ENCODE measurements at places on chromosomes 1 and 21.

DNA sequence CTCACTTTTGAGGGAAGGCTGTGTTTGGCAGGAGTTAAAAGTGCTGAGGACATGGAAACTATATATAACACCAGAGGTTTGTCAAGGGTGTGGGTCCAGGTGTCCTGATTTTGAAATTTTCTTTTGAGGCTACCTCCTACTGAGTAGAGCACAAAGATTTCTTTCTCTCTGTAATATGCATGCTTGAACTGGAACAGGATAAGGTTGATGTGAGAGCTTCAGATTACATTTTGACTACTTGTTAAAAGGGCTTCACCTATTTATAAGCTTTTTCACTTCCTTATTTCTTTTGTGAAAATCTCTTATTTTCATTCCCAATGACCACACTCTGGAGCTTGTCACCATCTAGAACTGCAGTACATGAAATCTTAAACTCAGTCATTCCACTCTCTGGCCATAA lies 59.8 kb upstream of the PLA2G4A start:
- no peak for DNase-seq

DNA sequence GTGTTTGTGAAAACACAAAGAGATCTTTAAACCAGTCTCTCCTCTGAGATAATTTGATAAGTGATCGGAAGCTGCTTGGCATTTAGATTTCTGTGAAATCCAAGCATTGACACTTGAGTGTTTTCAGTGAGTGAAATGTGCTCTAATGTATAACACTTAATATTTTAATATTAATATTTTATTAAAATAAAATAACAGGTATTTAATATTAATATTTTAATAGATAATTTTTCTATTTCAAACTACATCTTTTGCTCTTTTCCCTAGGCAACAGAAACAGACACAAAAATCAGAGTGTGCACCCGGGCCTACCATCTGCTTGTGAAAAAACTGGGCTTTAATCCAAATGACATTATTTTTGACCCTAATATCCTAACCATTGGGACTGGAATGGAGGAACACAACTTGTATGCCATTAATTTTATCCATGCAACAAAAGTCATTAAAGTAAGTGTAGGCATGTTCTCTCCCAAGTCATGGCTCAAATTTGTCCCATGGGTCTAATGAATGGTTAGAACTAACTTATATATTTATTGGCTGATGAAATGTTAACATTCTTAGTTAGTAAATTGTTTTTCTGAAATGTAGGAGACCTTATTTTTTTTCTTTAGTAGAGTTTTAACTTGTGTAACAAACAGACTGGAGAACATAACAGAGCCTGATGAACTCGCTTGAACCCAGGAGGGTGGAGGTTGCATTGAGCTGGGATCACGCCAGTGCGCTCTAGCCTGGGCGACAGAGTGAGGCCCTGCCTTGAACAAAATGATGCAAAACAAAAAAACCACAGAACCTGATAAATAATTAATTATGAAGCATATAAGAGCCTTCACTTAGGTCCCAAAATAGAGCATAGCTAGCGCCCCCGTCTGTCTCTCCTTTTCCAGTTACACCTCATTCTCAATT lies 55.2 kb downstream of the MTR start:
- DNase-seq: no peak

- DNase-seq: no peak
Observed at GRCh38 chr21:44695641-44696040, 1.3 kb upstream of the KRTAP10-12 start.

DNA sequence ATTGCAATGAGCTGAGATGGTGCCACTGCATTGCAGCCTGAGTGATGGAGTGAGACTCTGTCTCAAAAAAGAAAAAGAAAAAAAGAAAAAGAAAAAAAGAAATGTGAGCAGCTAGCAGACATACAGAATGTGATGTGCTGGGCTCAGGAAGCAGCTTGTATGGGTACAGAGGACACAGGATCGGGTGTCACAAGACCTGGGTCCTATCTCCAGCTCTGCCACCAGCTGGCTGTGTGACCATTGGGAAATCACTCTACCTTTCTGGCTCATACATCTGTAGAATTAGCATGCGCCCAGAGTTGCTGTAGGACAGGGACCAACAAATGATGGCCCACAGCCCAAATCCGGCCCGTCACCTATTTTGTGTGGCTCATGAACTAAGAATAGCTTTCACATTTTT lies 3.3 kb upstream of the PLA2G2C start:
- no peak for DNase-seq

DNA sequence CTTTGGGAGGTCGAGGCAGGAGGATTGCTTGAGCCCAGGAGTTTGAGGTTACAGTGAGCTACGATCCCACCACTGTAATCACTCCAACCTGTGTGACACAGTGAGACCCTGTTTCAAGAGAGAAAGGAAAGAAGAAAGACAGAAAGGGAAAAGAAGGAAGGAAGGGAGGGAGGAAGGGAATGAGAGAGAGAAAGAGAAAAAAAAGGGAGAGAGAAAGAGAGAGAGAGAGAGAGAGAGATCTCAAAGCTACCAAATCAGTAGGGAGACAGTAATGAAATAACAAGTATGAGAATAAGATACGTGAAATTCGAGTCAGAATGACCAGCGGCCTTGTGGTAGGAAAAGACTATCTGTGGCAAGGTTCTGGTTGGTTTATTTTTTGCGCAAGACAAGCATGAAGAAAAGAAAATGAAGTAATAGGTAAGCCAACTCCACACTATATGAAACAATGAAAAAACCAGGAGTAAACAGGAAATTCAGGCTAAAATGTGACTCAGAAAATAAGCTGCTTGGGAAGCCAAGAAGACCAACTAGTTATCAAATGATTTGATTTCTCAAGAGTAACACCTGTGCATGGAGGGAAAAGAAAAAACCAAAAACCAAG lies 8.9 kb downstream of the MTF1 start:
- DNase-seq: no peak

GRCh38 chr21:44944596-44944995 lies 4.8 kb downstream of the SLX9 start:
- no peak for DNase-seq

DNA sequence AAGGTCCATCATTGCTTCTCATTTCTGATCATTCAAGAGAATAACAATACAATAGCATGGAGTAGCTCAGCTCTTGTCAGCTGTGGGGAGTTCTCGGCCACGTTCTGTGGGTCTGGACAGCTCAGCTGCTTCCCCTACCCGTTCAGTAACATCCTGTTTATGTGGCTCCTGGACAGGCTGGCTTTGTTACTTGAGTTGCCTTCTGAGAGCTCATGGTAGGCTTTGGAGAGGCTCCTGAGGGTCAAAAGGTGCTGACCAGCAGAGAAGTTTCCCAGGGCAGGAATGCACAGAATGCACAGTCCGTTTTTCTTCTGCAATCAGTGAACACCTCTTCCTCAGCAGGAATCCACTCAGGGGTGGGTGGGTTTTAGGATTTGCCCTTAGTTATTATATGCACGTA lies 36.0 kb downstream of the KAZN start:
- DNase-seq: no peak

DNA sequence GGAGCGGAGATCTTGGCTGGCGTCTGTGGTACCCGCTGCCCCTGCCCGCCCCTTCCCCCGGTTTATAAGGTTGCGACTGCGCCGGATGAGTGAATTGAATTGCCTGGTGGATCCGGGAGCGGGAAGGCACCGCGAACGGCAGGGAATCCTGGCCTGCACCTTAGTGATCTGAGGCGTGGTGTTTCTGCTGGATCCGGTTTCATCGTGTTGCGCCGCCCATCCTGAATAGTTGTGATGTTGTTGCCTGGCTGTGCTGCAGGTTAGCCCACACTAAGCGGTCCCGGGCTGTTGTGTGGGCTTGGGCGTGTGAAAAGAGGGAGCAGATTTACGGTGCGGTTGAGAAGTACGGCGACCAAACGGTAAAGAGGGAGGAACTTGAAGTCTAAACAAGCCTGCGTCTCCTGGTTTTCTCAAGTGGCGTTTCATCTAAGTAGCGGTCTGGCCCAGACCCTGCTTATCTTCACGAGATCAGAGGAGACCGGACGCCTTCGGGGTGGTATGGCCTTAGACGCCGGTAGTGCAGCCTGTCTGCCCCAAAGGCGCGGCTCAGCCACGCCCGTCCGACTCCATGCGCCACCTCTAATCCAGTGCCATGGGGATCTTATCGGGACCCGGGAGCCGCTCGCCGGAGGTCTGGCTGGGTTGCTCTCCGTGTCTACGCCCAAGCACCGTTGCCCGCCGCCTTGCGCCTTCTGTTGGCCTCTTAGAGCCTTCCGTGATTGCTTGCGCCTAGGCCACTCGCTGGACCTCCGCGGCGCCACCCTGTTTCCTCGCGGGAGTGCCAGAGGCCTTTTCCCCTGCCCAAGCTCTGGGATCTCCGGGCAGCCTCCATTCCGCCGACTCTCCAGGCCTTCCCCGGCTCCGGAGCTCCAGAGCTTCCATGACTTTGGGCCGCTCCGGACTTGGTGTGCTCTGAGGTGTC lies 87.5 kb upstream of the RHOU start:
- DNase-seq: no peak

- peak; percentile 70 for DNase-seq
Observed at GRCh38 chr1:160795951-160796383, at the start of gene LY9. Gene LY9, plus strand, starts transcription at chr1:160796174. Its CDS starts 14 bp downstream, at chr1:160796188.

DNA sequence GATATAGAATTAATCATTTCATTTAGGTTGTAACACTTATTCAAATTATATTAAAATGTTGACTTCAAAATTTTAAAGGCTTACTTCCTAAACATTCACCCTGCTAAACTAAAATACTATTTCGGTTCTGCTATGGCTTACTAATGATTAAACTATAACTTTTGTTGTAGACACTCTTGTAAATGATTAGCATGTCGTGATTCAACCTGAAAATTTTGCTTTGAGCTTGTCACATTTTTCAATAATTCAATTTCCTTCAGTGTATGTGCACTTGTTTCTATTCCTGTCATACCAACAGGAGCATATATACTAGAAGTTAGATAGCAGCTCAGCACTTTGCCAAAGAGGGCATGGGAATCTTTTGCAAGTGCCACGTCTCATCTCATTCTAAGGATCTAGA lies 1018.8 kb downstream of the AMY1C start:
- DNase-seq: no peak

GRCh38 chr1:182672487-182672836 lies 11.9 kb downstream of the RGS8 start:
- no peak for DNase-seq

DNA sequence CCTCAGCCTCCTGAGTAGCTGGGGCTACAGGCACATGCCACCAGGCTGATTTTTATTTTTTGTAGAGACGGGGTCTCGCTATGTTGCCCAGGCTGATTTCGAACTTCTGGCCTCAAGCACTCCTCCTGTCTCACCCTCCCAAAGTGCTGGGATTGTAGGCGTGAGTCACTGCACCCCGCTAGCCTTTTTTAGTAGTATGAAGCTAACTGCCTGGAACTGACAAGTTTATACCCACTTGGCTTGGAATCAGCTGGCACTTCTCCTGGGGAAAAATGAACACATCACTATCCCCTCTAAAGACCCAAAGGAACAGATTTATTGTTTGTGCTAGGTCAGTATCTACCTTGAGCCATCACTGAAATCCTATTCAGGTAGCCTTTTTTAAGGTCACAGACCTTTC lies 19.0 kb downstream of the TMEM63A start:
- no peak for DNase-seq

- DNase-seq: peak; percentile 28
Observed at GRCh38 chr1:168512864-168513595, 30.8 kb downstream of the XCL2 start.

DNA sequence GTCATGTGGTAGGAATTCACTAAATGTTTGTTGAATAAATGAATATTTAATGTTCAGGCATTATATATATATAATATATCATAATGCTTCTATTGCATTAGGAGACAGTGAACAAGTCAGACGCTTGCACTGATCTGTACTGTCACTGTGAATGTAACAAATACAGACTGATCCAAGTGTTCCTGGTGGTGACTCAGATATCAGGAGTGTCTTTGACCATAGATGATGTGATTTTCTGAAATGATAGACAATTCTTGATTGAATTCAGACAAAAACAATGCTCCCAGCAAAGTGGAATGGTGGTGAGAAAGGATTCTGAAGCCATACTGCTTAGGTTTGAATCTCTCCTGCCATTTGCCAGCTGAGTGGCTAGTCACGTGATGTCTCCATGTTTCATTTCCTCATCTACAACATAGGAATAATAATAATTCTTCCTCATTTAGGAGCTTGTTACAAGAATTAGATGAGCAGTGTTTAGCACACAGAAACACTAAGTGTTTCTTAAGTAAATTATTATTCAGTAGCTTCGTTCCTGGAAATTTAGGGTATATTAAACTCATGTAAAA lies 71.0 kb downstream of the OLFML2B start:
- DNase-seq: no peak

DNA sequence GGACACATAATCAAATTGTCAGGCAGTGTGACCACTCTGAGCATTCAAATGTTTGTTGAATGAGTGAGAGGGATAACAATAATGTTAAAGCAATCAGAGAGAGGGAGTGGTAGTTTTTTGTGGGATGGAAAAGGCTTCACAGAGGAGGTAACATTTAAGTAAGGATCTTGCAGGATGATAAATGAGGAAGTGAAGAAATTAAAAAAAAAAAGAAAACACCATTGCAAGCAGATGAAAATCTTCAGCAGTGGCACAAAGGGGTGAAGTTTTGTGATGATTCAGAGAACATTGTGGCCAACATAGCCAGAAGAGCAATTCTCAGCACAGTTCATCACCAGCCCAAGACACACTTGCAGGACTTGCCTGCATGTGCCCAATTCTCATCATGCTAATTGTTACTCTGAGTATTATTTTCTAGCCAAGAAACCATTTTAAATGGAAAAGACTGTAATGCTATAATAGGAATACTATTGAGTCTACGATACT lies 35.0 kb downstream of the OVGP1 start:
- no peak for DNase-seq

GRCh38 chr1:201359031-201359872 lies 18.2 kb downstream of the TNNT2 start:
- DNase-seq: no peak

GRCh38 chr1:54064299-54064698 lies 10.9 kb downstream of the TCEANC2 start:
- no peak for DNase-seq

All from NK-92 treated with Interleukin-12 subunit alpha and Interleukin-12 subunit beta, amount 100 ng/mL, for 24 hours (cell line).